ENCODE measurements at places on chromosomes 16 and 17. TPM values are rescaled to one million over a fixed set of nuclear protein-coding genes. Genes with fewer than 3 reads are reported as not detected.

The KRTAP4-3 gene
- total RNA-seq: not detected

The TPSG1 gene
- total RNA-seq: not detected

The CLEC19A gene
- total RNA-seq: not detected

The VWA3A gene
- total RNA-seq: not detected

The PHOSPHO1 gene
- not detected for total RNA-seq

The TMC8 gene
- not detected for total RNA-seq

The ESRP2 gene
- total RNA-seq: 0.53 TPM

The ZSCAN10 gene
- total RNA-seq: not detected

The RECQL5 gene
- total RNA-seq: 21.6 TPM

The MARVELD3 gene
- not detected for total RNA-seq

The CES1 gene
- 0.58 TPM for total RNA-seq

The ZDHHC7 gene
- 132 TPM for total RNA-seq

The SOX8 gene
- under 0.01 TPM for total RNA-seq

The TBC1D3G gene
- total RNA-seq: not detected

The FBXO39 gene
- 1.9 TPM for total RNA-seq

The SLC52A1 gene
- total RNA-seq: 0.29 TPM

The IRX5 gene
- total RNA-seq: not detected

The TEKT1 gene
- not detected for total RNA-seq

The SP6 gene
- total RNA-seq: not detected

The CBFA2T3 gene
- total RNA-seq: not detected

The SLFN11 gene
- total RNA-seq: 65.2 TPM

The PRAC2 gene
- total RNA-seq: not detected

The KIFC3 gene
- total RNA-seq: 44.1 TPM

The CBLN1 gene
- total RNA-seq: not detected

The NKD1 gene
- not detected for total RNA-seq

The SLFN13 gene
- total RNA-seq: 0.86 TPM

The MMP15 gene
- not detected for total RNA-seq

The HAP1 gene
- total RNA-seq: not detected

The DNAH2 gene
- 0.18 TPM for total RNA-seq

The CDT1 gene
- 29.4 TPM for total RNA-seq

The UNC119 gene
- total RNA-seq: 37.2 TPM

The XYLT2 gene
- 70.2 TPM for total RNA-seq

The PIRT gene
- not detected for total RNA-seq

The TMEM238L gene
- total RNA-seq: not detected

The KRTAP9-4 gene
- total RNA-seq: not detected

The GGNBP2 gene
- 37.2 TPM for total RNA-seq

The HERPUD1 gene
- 133 TPM for total RNA-seq
